Common myeloid progenitor, CD34-positive (primary cell): ENCODE measurements at places on chromosomes 3 and 15.

GRCh38 chr3:8529738-8530525 is 28.3 kb downstream of the LMCD1 start:
- peak; percentile 46 for DNase-seq

DNA sequence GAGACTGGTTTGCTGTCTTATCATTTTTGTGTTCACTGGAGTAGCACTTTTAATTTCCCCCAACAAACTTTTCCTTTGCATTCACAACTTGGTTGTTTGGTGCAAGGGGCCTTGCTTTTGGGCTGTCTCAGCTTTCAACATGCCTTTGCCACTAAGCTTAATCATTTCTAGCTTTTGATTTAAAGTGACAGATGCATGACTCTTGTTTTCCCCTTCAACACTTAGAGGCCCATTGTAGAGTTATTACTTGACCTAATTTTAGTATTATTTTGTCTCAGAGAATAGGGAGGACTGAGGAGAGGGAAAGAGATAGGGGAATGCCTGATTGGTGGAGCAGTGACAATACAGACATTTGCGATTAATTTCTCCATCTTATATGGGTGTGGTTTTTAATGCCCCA is 340.1 kb upstream of the MANF start:
- no peak for DNase-seq

DNA sequence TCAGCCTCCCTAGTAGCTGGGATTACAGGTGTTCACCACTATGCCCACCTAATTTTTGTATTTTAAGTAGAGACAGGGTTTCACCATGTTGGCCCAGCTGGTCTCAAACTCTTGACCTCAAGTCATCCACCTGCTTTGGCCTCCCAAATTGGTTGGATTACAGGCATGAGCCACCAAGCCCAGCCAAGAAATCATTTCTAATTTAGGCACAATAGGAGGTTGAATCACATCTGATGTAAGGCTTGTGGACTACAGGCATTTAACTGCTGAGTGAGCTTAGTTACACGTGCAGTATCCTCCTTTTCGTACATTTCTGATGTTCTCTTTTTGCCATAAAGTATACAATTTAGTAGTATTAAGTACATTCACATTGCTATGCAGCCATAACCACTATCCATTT is 31.1 kb upstream of the SETD2 start:
- no peak for DNase-seq

- no peak for DNase-seq
Observed at GRCh38 chr3:54573858-54574257, 354.0 kb downstream of the LRTM1 start.

DNA sequence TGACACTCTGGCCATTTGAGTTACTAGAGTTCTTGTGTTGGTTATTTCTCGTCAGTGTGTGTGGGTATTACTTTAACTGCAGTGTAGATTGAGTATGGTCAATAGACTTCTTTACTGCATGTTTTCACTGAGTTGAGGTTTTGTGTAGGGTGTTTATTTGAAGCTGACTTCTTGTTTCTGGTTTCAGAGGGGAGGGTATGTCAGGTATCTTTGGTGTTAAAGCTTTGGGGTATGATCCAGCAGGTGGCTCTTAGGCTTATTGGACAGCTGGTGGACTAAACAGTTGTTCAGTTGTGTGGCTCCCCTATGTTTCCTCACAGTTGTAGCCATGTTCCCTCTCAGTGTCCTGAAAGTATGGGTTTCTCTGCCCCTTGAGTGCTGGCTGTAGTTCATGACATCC is 72.0 kb downstream of the AKAP13 start:
- DNase-seq, result no peak
